ENCODE measurements at places on chromosomes 16 and 17. TPM values are rescaled to one million over a fixed set of nuclear protein-coding genes. Genes with fewer than 3 reads are reported as not detected.

- H3K4me1 ChIP-seq, result peaks cover 56% of the 10 kb centered on the region
- no peaks in the 10 kb centered on the region for H3K27me3 ChIP-seq
- DNase-seq, result no peak
- H3K36me3 ChIP-seq, result peaks cover 2% of the 10 kb centered on the region
These were observed at the start of gene TMIGD1 for GRCh38 chr17:30333503-30334360. TSS of gene TMIGD1 (minus strand) at chr17:30334057. CDS start at chr17:30332133, 1,924 bp downstream.

DNA sequence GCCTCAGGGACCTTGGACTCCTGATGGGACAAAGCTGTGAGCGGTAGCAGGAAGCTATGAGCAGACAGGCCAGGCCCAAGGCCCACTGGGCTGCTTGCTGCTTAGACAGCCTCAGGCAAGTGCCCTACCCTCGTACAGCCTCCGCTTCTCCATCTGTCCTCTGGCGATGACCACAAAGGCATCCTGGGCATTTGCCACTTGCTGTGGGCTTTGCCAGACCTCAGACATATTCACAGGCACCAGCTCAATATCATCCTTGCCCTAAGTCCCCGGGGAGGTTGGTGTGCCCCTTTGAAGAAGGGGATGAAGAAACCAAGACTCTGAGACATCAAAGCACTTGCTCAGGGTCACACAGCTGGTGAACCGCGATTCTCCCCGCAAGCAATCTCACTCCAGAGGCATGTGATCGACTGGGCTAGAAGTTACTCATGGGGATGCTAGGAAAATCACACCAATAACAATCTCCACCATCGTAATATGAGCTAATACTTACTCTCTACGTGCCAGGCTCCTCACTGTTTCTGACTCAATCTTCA is 21.7 kb downstream of the PPL start:
- H3K4me1 ChIP-seq, result no peaks in the 10 kb centered on the region

GRCh38 chr16:83923581-83924365 is 24.9 kb downstream of the MLYCD start:
- no peaks in the 10 kb centered on the region for H3K27me3 ChIP-seq
- no peak for DNase-seq
- H3K36me3 ChIP-seq, result peaks cover 10% of the 10 kb centered on the region
- no peak overlapping the region for H3K4me3 ChIP-seq

GRCh38 chr17:35467824-35468223 is 19.3 kb upstream of the SLFN13 start:
- no peaks in the 10 kb centered on the region for H3K27me3 ChIP-seq
- peak overlapping the region; percentile 83 for H3K27ac ChIP-seq
- H3K4me1 ChIP-seq, result peaks cover 54% of the 10 kb centered on the region
- peaks cover 91% of the 10 kb centered on the region for H3K36me3 ChIP-seq
- peak; percentile 64 for DNase-seq

- H3K4me1 ChIP-seq, result peaks cover 12% of the 10 kb centered on the region
- no peak overlapping the region for H3K4me3 ChIP-seq
- H3K27me3 ChIP-seq, result no peaks in the 10 kb centered on the region
- no peak overlapping the region for H3K27ac ChIP-seq
- H3K36me3 ChIP-seq, result peaks cover 22% of the 10 kb centered on the region
These were observed 9.9 kb downstream of the LGALS3BP start for GRCh38 chr17:78969865-78970264.

DNA sequence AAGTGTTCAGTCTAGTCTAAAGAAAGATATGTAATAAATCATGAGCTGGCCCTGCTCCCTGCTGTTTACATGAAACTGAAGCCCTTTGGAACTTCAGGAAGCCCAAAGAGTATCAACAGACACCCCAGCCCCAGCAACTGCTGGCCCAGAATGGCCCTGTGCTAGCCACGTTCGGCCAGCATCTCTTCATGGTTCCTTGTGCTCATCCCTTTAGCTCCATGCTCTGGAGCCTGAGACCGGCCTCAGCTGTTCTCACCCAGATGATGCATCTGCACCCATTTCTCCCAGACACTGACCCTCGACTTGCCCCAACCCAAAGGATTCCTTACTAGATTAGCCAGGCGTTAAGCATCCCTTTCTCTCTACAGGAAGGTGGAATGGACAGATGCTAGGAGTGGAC is 207.3 kb downstream of the HS3ST3B1 start:
- H3K27me3 ChIP-seq, result no peaks in the 10 kb centered on the region
- no peak overlapping the region for H3K27ac ChIP-seq
- H3K36me3 ChIP-seq, result no peaks in the 10 kb centered on the region
- H3K4me1 ChIP-seq, result no peaks in the 10 kb centered on the region
- no peak for DNase-seq
- no peak overlapping the region for H3K4me3 ChIP-seq

The CA7 gene
- not detected for total RNA-seq

DNA sequence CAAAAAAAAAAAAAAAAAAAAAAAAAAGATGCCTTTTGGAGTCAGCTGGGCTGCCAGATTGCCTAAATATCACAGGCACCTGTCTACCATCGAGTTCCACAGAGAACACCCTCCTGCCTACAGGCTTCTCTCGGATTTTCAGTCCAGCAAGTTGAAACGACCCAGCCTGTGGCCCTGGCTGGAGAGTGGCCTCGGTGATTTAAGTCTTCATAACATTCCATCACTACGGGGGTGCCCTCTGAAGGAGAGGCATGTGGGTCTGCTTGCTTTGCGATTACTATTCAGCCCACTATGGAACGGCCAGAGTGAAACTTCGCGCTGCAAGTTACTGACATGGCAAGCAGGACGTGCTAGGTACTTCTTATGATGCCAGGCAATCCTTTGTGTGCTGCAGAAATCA is 42.8 kb downstream of the MARCHF10 start:
- H3K27ac ChIP-seq, result no peak overlapping the region
- no peak for DNase-seq
- no peaks in the 10 kb centered on the region for H3K4me1 ChIP-seq
- H3K4me3 ChIP-seq, result no peak overlapping the region
- no peaks in the 10 kb centered on the region for H3K36me3 ChIP-seq

The KCNG4 gene
- total RNA-seq, result not detected
